ENCODE measurements at places on chromosomes 4 and X. TPM values are rescaled to one million over a fixed set of nuclear protein-coding genes. Genes with fewer than 3 reads are reported as not detected.
A peak's percentile ranks its signal among the peaks of the same experiment; 100 is the strongest.

DNA sequence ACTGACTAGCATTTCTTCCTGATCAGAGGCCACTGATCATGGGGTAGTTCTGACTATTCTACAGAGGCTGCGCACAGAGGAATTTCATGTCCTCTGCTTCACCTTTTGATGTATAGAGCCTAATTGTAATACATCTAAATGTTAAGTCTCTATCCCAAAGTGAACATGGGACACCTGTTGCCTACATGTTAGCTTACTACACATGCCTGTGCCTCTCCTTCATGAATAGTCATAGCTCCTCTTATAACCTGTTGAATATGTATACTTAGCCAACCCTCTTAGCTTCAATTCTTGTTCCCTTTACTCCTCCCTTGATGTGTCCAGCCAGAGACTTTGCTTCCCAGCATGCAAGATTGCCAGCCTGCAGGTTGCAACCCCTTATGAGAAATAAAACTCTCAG, 9.6 kb upstream of the THOC2 start:
- DNase-seq = no peak

IL2 gene
- 0.21 TPM for polyA plus RNA-seq

DNA sequence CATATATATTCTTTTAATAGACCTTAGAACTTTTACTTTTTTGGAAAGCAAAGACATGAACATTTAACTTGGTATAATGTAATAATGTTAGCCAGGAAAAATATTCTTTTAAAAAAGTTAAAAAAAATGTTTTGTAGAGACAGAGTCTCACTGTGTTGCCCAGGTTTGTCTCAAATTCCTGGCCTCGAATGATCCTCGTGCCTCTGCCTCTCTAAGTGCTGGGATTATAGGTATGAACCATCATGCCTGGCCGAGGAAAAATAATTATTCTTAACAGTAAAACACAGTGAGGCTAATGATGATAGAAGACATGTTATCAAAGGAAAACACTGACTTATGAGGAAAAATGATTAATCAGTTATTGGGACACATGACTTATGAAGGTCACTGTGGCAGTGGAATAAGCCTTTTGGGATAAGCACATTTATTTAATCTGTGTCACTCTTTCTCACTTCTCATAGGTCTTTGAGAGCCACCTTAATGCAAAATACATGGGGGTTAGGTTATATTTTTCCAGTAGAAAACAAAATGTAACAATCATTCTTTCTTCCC, 6.0 kb upstream of the BMP2K start:
- no peak for DNase-seq

DNA sequence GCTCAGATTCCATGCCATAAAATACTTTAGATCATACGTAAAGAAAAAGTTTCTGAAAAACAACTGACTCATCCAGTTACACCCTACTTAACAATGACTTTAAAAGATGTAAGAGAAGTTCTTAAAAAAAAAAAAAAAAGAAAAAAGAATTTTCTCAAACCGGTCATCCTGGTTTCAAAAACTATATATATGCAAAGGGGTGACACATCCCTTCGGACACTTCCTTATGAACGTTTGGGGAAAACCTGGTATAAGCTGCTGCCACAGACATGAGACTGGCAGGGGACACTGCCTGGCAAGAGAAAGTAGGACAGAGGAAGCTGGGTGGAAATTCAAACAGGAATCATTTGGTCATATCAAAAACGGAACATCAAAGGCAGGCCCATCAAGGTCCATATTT, 81.2 kb upstream of the PRSS48 start:
- no peak for DNase-seq

GALNTL6 gene
- polyA plus RNA-seq = not detected

DNA sequence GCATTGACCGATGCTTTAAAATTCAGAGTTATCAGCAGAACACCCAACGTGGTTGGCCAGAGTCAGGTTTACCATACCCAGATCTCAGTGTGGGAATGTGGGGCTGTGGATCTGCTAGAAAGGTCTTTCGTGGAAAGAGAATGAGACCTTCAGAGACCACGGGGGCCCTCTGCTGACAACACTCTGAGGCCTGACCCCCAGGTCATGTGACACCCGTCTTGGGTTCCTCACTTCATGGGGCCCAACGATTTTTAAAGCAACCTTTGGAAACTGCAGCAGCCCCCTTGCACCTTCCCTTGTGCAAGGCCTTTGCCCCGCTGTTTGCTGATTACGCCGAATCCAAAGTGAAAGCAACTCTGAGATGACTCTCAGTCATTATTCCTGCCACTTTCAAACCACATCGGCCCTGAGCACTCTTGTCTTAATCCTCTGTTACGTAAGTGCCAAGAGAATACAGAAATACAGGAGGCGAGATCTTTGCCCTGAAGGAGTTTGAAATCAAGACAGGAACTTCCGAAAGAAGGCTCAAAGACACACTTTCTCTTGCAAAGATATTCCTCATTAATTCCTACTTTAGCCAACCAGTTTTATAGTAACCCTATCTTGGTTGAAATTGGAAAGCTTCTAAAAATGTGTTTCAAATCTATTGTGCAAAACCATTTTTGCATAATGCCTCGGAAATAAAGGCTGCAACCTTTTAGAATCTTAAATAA, 88.3 kb downstream of the EVC2 start:
- peak; percentile 78 for DNase-seq

GRCh38 chrX:15321447-15321846, 6.0 kb upstream of the ASB11 start:
- no peak for DNase-seq

DNA sequence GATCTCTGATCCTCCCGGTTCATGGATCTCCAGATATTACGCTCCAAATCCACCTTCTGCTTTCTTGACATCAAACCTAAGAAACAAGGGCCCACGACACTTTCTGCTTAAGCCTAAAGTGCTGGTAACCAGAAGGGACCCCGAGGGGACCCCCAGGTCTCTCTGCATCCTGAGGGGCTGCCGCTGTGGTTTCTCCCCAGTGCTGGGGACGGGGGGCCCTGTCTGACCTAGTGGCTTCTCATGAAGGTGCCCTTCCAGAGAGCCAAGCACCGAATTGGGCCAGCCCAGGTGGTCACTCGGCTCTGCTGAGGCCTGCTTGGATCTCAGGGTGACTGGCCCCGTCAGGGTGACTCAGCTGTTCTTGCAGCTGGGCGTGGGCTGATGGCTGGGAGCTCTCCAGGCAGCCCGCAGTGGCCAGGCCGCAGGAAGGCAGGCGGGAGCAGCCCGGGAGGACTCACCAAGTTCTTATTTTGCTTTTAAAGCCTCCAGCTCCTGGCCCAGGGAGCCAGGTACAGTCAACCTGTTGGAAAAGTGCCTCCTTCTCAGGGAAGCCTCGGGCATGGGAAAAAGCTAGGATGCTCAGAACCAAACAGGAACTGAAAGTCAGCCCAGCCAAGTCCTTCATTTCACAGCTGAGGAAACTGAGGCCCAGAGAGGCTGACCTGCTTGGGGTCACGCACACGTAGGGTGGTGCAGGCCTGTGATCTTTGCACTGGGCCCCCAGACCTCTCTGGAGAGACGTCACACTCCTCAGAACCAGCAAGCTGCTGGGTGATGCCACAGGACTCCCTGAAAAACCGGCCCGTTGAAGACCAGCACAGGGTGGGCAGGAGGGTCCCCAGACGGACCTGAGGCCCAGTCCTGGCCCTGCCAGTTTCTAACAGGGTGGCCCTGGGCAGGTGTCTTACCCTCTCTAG, 16.7 kb downstream of the BLOC1S4 start:
- peak; percentile 72 for DNase-seq

DNA sequence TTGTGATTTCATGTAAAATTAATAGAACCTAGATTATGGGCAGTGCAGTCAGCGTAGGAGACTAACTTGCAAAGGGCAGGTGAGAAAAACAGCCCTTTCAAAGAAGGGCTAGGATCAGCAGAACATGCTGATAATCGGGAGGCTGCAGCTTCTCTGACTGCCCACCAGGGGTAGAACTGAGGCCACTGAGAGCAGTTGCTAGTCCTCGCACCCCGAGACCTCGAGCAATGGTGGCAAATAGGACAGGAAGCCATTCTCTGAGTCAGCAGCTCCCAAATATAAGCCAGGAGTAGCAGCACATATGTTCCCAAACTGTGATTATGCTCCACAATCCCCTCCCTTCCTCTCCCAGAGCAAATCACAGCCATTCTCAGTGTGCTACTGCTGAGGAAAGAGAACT, 186.5 kb downstream of the MSL3 start:
- no peak for DNase-seq

DNA sequence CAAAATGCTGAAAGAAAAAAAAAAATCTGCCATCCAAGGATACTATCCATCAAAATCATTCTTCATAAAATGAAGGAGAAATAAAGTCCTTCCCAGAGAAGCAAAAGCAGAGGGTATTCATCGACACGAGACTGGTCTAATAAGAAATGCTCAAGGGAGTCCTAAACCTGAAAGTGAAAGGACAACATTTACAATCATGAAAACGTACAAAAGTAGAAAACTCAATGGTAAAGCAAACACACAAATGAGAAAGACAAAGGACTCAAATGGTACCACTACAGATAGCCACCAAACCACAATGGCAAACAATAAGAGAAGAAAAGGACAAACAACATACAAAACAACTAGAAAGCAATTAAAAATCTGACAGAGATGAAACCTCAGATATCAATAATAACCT, 41.0 kb downstream of the CD99L2 start:
- no peak for DNase-seq

DNA sequence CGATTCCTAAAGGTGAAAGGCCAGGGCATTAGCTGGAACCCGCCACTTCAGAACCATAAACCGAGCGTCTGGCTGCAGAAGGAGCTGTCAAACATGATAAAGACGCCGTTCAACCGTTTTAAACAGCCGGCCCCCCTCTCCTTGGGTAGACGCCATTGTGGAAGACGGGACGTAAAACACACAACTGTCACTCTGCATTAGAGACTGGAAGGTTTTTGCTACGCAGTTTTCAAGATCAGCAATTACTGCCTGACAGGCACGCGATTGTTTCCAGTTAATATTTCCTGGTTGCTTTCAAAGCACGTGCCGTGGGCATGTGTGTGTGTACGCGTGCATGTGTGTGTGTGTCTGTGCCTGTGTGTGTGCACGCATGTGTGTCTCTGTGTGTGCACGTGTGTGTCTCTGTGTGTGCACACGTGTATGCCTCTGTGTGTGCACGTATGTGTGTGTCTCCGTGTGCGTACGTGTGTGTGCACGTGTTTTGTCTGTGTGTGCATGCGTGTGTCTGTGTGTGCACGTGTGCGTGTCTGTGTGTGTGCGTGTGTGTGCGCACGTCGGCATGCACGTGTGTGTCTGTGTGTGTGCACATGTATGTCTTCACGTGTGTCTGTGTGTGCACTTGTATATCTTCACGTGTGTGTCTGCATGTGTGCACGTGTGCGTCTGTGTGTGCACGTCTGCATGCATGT, 48.8 kb downstream of the SHOX start:
- DNase-seq = no peak

- DNase-seq = no peak
These were observed 47.3 kb upstream of the DOCK11 start for GRCh38 chrX:118448273-118448783.

DNA sequence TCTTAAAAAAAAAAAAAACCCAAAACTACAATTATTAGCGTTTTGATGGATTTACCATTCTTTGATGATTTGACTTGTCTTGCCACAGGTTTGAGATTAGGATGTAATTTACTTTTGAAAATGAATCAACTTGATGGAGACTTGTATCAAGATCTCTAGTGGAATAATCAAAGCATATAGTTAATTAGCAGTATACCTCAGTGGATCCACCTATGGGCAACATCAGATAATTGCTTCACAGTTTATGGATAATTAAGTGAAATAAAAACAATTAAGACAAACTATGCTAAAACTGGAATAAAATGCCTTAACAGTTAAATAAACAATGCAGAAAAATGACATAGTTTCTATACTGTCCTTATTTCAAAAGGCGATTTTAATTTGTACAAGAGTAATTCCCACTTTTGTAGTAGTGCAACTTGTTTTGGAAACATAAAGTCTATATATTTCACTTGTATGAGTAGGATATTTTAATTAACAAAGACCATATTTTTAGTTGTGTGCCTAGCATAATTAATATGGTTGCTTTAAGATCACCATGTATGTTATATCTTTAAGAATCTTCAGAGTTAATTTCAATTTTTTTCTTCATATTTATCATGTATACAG, 4.2 kb downstream of the CPEB2 start:
- DNase-seq = peak; percentile 27

DNA sequence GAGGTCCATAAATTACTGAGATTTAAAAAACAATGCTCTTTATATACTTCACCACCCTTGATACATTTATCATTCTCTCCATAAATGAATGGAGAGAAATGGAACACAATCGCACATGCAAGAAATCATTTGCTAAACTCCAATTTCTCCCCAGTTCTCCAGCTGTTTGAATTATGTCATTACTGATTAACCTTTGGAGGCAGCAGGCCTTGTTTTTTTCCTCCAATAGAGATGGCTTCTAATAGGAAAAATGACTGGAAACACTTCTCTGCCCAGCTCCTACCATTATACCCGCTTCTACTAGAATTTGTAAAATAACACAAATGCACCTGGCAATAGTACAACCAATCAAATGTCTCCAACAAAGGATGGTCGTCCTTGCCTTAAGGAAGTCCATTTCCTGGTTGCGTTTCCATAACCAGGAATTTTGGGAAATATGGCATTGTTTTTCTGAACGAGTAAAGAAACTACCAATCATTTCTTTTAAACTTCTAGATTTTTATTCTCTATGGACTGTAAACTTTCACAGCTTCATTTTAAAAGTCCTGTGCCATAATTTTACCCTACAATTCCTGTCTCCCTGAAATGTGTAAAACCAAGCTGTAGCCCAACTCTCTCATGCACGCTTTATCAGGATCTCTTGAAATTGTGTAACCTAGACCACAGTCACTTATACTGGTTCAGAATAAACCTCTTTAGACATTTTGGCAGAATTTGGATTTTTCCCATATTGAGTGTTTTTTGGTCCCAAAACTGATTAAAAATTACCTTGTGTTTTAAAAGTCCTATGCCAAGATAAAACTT, 60.1 kb downstream of the APBB2 start:
- DNase-seq = no peak

Measured in small intestine (tissue), 16 donors.